ENCODE measurements at places on chromosomes 1 and 21.

- DNase-seq: no peak
Observed at GRCh38 chr1:56345831-56346230, 233.5 kb downstream of the PLPP3 start.

DNA sequence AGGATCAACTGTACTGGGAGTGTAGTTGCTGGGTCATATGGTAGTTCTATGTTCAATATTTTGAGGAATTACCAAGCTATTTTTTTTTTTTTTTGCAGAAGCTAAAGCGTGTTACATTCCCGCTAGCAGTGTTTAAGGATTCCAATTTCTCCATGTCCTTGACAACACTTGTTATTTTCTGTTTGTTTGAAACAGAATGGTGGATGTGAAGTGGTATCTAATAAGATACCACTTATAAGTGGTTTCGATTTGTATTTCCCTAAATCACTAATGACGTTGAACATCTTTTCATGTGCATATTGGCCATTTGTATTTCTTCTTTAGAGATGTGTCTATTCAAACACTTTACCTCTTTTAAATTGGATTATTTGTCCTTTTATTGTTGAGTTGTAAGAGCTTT, 112.2 kb downstream of the DISP1 start:
- DNase-seq: no peak

DNA sequence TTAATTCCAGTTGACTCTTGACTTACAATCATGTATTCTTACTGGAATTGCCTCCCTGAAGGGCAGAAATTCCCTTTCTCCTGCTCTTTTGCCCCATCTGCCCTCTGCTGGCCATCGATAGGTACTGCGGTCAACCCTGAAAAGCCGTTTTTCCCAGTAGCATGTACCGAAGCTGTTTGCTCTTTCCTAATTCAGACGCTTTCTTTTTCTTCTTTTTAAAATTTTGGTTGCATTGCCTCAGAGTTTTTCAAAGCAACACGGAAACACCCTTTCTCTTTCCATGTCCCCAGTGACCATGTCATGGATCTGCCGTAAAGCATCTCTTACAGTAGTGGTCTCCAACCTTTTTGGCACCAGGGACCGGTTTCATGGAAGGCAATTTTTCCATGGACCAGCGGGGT, 164.2 kb upstream of the C1orf21 start:
- peak; percentile 65 for DNase-seq

GRCh38 chr1:14926229-14926628, 227.3 kb upstream of the TMEM51 start:
- no peak for DNase-seq

DNA sequence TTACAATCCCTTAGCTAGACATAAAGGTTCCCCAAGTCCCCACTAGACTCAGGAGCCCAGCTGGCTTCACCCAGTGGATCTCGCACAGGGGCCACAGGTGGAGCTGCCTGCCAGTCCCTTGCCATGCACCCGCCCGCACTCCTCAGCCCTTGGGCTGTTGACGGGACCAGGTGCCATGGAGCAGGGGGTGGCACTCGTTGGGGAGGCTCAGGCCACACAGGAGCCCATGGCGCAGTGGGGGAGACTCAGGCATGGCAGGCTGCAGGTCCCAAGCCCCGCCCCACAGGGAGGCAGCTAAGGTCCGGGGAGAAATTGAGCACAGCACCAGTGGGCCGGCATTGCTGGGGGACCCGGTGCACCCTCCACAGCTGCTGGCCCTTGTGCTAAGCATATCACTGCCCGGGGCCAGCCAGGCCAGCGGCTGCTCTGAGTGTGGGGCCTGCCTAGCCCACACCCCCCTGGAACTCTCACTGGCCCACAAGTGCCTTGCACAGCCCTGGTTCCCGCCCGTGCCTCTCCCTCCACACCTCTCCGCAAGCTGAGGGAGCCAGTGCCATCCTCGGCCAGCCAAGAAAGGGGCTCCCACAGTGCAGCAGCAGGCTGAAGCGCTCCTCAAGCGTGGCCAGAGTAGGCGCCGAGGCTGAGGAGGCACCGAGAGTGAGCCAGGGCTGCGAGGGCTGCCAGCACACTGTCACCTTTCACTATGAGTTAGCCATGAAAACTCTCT, 117.8 kb downstream of the LIPI start:
- no peak for DNase-seq

- DNase-seq: no peak
Observed at GRCh38 chr1:56877973-56878372, 23.4 kb downstream of the C8A start.

DNA sequence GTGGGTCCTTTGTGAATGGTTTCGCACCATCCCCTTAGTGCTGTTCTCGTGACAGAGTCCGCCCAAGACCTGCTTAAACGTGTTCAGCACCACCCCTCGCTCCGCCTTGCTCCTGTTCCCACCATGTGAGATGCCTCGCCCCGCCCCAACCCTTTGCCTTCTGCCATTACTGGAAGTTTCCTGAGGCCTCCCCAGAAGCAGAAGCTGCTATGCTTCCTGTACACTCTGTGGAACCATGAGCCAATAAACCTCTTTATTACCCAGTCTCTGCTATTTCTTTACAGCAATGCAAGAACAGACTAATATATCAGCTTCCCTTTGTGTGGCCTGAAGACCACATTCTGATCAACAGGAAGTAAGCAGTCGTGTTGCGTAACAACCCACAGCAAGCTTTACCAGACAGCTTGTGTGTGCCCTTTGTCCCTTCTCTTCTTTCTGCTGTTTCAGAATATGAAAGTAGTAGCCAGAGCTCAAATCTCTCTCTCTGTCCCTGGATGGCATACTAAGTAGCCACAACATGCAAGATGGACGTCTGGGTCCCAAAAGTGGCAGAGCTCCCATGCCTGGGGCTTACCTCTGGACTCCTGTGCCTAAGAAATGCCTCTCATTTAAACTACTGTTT, 14.1 kb downstream of the HENMT1 start:
- peak; percentile 80 for DNase-seq

- DNase-seq: no peak
Observed at GRCh38 chr1:152447484-152447883, 33.4 kb upstream of the CRNN start.

GRCh38 chr1:186112280-186112679, 262.8 kb downstream of the TPR start:
- no peak for DNase-seq

DNA sequence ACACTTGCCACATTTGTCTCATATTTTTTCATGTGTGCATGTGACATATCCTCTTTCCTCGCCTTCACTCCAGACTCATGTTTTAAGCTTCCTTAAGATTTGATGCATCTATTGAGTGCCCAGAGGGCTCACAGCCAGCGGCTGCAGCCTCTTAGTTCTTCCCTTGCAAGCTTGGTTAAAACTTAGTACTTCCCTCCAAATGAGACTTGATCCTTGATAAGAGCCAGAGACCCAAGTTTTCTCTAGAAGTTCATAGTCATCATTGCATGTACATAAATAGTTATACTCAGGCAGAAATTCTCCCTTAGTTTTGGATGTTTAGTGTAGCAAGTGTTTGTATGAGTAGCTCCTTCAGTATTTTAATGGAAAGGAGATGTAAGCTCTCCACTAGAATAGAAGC, 337.6 kb upstream of the B3GALT2 start:
- DNase-seq: no peak

GRCh38 chr1:14441302-14441741, 157.2 kb upstream of the KAZN start:
- DNase-seq: no peak

GRCh38 chr1:11856698-11857097, 2.0 kb downstream of the NPPB start:
- DNase-seq: no peak

DNA sequence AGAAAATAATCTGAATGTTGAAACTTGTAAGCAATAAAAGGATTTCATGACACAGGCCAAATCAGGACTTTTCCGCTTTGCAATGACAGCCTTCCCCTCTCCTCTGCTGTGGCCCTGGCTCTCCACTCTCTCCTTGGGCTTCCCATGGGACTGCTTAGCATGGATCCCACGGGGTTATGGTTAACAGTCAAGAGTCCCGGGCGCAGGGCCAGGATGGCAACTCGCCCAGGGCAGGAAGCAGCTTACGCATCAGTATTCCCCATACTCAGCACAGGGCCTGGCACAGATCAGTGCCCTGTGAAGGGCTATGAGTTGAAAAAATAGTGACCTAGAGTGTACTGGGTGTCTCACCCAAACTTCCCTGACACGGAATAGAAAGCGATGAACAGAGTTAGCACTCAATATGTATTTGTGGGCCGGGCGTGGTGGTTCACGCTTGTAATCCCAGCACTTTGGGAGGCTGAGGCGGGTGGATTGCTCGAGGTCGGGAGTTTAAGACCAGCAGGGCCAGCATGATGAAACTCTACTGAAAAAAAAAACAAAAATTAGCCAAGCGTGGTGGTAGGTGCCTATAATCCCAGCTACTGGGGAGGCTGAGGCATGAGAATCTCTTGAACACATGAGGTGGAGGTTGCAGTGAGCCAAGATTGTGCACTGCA, 29.1 kb upstream of the GRHL3 start:
- DNase-seq: no peak

- no peak for DNase-seq
Observed at GRCh38 chr21:39874759-39875158, 7.5 kb downstream of the PCP4 start.

GRCh38 chr1:22971611-22972405, 858 bp downstream of the LACTBL1 start:
- DNase-seq: no peak

DNA sequence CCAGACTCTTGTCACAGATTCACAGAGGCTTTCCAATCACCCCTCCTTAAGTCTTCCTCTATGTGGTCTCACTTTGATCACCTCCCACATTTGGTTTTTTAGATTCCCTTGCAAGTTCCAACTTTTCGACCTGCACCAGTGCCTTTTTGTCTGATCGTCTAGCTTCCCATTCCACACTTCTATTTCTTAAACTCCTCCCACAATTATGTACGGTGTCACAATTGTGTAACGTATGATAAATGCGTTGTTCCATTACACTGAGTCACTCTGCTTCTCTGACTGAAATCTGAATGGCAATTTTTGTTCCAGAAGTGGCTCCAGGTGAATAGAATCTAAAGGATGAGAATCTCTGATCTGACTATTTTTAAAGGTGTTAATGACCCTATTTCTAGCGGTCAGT, 320.1 kb downstream of the LMX1A start:
- DNase-seq: no peak

DNA sequence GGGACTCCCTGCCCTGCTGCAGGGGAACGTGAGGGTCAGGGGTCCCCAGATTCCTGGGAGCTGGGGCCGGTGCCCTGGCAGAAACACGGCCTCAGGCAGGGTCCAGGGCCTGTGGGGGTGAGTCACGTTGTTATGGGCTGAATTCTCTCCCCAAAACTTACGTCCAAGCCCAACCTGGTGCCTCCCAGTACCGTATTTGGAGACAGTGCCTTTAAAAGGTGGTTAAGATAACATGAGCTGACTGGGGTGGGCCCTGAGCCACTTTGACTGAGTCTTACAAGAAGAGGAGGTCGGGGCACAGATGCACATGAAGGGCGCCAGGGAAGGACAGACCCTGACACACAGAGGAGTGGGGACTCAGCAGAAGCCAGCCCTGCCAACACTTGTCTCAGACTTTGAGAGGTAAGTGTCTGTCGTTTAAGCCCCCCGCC, 99.9 kb downstream of the WDR4 start:
- no peak for DNase-seq

DNA sequence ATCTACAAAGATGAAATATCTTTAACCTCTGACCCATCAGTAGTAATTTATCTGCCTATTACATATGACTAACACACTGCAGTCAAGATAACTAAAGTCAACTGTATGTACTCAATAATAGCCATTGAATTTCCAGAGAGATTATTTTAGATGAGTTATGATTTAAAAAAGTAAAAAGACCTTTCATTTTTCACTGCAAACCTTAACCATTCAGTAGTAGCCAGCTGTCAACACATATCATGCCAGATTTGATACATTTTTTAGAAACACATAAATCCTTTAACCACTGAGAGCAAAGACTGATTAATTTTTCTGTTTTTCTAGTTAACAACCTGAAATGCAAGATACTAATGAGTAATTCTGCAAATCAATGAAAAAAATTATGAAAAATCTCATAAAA, 31.0 kb downstream of the PALMD start:
- no peak for DNase-seq

DNA sequence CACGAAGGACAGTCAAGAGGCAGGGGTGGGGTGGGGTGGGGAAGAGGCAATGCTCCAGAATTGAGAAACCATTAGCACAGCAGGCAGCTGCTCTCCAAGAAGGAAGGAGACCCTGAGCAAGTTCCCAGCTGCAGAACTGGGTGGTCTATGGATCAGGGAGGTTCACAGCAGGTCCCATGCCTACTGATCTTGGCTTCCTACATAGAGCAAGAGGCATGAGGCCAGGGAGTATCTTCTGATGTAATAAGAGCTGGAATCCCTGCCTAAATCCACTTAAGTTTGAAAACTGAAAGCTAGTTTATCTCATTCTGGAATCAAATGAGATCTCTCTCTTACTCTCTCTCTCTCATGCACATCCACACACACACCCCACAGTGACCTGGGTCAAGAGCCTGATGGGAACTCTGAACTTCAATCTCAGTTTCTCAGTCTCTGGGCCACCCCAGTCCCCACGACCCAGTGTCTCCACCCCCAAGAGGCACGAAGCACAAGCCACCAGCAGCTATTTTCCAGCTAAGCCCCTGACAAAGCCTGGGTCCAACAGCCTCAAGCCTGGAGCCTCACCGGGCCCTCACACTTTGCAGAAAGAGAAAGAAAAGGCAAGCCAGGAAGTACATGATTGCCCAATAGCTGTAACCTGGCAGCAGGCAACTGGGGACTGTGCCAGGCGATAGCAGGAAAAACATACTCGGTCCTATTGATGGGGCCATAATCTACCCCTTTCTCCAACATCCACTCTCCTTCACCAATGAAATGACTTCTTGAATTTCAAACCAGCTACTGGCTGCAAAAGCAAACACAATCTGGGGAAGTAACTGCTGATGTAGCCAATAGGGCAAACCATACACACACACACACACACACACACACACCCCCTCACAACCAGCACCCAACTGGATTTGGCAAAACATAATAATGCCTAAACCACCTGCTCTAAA, 2.2 kb downstream of the NUAK2 start:
- DNase-seq: peak; percentile 49

DNA sequence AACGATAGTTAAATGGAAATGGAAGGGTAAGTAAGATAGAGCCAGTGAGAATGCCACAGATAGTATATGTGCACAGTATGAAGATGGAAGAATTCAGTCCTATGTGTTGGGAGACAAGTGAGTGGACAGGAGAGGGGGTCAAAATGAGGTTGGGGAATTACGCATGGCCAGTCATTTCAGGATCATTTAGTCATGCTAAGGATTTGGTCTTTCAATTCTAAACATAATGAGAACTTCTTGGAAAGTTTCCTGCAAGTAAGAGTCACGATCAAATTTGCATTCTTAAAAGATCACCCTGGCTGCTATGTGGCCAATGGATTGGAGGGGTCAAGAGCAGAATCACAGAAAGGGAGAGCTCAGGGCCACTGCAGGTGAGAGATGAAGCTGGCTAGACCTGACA, 64.0 kb upstream of the KCNK2 start:
- no peak for DNase-seq

All from stimulated activated CD8-positive, alpha-beta memory T cell treated with anti-CD3 and anti-CD28 coated beads, Interleukin-4, amount 100 ng/mL, for 48 hours (primary cell).